ACHN (cell line): ENCODE measurements at places on chromosomes 4 and X.

GRCh38 chr4:38026158-38026740, 66.1 kb downstream of the PTTG2 start:
- DNase-seq = no peak

DNA sequence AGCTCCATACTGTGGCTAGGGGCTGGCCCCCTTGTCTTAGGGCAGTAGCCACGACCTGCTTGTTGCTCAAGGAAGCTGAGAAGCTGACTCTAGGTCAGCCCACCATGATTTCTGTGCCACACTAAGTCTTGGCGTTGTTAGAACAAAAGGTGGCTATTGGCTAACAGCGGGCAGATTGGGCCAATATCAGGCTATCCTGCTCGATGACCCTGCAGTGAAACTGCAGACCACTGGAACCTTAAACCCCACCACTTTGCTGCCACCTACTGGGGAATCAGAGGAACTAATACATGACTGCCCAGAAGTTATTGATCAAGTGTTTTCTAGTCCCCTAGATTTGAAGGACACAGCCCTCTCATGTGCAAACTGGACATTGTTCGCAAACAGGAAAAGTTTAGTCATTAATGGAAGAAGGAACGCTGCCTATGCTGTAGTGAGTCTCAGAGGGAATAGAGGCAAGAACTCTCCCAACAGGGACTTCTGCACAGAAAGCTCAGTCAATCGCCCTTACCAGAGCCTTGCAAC, 17.0 kb upstream of the PAPSS1 start:
- DNase-seq = peak; percentile 41

DNA sequence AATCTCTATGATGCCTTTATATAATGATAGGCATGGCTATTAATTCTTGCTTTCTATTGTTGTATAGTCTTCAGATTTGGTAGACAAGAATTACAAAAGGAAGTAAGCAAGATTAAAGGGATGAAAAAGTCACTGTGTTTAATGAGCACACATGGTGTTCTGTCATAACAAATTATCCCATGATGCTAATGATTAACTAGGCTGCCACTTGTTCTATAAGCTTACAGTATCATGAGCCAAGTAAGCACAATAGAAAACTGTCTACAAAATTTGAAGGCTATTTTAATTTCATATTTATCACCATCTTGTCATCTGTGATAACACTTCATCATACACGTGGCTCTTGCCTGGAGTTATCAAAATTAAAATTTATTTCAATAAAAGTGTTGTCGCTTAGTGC, 466.7 kb downstream of the GASK1B start:
- no peak for DNase-seq

DNA sequence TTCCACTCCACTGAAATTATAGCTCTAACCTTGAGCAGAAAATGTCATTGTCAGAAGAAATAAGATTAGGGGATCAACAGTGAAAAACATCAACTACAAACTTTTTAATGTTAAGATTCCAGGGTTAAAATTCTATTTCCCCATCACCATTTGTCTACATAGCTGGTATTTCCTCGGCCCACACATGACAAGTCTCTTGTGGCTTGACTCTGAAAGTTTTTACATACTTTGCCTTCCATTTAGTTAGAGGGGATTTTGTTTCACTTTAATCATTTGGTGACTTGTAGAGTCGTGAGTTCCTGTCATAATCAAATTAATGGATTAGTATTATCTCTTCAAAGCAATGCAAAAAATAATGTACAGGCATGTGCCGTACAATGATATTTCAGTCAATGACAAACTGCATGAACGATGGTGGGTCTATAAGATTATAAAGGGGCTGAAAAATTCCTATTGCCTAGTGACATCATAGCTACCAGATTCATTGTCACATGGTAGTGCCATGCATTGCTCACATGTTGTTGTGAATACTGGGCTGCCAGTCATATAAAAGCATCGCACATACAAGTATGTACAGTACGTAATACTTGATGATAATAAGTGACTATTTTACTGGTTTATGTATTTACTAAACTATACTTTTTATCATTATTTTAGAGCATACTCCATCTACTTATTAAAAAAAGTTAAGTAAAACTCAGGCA, 72.0 kb downstream of the ING2 start:
- DNase-seq = no peak

DNA sequence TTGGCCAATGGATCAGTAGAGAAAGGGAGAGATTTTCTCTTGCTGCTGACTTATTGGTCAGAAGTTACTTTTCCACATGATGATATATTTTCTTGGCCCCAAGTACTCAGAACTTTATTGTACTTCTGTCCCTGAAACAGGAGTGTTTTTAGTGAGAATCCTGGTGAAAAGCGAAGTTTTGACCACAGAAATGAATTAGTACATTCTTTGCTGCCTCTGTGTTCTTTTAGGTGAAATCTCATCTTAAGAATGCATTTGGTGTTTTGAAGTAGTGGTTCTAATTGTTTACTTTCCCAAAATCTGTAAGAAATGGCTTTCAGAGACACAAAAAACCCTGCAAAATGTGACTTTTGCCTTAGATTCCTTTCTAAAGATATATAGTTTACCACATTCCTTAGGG, 240.4 kb downstream of the FRMPD4 start:
- DNase-seq = no peak

- DNase-seq = no peak
These were observed 419.6 kb downstream of the BCOR start for GRCh38 chrX:39677978-39678791.

DNA sequence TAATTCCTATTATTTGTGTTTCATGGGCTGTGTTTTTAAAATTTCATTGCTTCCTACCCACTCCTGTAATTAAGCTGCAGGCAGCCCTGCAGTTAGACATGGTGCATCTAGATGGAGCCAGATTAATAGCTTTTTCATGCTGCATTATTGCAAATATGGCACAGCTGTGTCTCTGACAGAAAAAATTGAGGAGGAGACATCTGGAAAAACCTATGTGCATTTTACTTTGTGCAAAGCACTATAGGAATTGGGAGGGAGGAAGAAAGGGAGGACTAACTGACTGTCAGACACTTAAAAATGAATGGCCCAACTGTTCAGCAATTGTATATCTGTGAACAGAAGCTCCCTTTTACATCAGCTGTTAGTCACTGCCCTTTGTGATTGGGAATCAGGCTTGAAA, 8.1 kb upstream of the RPGR start:
- DNase-seq = no peak

- DNase-seq = no peak
These were observed 983.7 kb upstream of the PABPC4L start for GRCh38 chr4:135185256-135185655.

DNA sequence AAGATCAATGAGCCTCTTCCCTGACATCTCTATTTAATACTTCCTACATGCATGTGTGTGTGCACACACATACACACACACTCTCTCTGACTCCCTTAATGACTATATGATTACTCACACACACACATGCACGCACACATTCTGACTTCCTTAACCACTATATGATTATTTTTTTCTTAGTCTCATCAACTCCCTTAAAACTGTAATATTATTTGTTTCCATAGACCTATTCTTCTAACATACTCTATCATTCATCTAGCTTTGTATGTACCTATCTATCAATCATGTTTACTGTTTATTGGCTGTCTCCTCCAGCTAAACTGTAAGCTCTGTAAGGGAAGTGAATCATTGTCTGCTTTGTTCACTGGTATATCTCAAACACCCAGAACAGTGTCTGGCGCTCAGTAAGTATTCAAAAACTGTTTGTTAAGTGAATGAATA, 236.6 kb downstream of the RASL11B start:
- no peak for DNase-seq

GRCh38 chr4:120454788-120455187, 388.1 kb upstream of the MAD2L1 start:
- no peak for DNase-seq

DNA sequence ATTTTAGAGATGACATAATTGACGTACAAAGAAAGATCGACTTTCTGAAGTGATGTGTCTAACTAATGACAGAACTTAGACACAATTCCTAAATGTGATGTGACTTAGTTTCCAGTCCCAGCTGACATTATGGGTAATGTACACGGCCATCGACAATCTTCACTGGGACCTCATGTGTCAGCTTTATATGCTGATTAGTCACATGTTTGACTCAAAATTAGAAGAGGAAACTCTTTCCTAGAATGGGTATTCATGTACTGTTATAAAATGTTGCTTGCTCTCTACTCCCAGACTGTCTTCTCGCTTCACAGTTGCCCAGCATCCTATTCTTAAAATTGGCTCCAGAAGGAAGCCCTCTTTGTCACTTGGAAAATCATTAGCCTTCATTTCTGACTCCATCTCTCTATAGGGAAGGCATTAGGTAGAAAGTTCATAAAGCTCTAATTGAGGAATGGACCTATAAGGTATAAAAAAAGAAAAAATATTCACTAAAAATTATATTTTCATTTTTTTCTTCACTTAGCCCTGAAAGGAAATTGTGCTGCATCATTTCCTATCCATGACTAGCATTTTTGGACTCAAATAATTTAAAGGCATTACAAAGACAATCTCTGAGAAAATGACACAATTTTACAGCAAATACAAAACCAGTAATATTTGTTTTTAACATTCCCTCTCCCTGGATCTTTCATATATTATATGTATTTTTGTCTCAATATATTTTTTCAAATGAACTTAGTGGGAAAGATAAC, 554.6 kb downstream of the INPP4B start:
- no peak for DNase-seq

DNA sequence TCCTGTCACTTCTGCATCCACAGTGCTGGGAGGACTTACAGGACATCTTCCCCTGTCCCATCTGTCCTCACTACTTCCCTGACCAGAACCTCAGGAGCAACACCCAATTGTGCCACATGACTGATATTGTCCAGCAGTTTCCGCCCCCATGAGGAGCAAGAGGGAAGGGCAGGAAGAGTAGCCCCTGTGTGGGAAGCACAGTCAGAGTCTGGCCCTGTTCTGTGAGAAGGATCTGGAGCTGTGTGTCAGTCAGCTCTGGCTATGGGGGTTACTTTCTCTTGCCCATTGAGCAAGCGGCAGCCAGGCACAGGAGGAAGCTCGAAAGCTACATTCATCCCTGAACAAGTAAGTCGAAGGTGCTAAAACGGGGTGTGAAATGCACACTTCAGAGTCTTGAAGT, 14.8 kb upstream of the TRIM60 start:
- no peak for DNase-seq

DNA sequence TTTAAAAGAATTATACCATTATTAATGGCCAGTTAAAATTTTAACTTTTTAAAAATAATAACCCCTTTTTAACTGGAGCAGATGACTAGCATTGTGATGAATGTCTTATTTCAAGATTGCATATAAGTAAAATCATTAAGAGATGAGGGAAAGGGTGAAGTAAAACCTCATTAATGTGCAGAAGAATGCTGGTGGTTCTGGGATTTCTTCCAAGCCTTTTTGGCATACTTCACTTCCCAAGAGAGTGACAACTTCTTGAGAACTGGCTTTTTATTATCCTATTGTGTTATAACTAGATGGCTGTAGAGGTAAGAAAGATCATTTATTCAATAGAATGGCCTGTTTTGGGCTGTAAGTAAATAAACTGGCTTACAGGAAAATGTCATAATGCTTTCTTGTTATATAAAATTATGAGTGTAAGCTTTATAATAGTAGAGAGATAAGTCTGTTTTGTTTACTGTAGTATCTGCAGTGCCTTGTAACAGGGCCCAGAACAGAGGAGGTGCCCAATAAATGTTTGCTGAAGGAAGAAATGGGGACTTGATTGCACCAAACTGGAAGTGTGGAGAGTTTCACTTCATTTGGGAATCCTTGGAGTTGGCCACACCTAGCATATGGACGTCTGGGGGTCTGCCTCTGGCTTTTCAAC, 242.9 kb upstream of the PITX2 start:
- peak; percentile 13 for DNase-seq

DNA sequence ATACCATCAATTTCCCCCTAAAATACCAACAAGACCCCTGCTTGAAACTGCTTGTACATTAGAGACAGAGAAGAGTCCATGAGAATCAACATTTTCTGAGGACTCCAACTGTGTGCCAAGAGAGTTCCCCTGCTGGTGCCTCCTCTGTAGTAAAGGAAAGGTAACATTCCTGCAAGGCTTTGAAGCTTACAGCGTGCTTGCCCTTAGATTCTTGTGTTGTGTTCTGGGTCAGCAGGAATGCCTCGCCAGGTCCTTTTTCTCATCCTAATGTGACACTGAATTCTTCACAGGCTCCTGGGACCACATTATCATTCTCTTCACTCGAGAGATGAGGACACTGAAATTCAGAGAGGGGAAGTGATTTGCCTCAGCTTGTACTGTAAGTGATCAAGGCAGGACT, 9.7 kb upstream of the EOLA2 start:
- no peak for DNase-seq

GRCh38 chr4:76429636-76430035, 5.4 kb upstream of the SHROOM3 start:
- no peak for DNase-seq

DNA sequence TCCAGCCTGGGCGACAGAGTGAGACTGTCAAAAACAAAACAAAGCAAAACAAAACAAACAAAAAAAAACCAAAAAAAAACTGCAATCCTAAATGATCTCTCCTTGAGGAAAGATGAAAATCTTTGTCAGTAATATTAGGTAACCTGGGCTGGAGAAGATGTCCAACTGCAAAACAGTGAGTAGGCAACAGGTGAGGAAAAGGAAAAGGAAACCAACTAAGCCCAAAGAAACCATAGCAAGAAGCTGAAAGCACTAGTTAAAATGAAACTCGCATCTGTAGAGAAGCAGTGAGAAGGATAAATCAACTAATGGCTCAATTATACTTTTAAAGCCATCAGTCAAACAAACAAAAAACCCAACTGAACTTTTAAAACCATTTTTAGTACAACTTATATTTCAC, 54.2 kb downstream of the ENOX2 start:
- DNase-seq = no peak

DNA sequence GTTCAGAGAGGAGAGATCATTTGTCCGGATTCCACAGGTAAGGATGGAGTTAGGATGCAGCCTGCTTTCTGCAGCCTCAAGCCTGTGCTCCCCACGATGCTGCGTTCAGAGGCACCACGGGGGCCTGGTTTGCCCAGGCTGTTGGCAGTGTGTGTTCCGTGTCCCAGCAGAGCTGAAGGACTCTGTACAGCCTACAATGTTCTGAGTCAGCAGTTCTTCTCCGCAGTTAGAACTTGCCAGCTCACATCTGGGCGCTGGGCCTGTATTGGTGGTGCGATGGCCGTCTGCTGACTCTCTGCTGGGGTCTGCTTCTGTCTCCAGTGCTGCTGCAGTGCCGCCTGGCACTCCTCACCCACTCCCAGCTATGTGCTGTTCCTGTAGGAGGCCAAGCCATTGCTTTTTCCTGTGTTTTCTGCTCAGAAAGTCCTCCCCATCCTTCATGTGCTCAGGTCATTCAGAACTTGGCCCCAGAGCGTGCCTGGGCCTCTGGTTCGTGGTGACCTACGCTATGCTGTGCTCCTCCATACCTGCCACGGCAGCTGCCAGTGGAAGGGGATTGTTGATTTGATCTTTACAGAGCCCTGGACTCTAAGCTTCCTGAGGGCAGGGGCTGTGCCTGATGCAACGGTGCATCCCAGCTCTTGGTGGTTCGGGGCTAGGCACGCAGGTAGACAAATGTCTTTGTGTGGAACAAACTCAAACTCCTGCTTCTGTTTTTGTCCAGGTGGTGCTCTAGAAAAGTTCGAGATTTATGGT, 42.6 kb upstream of the TADA2B start:
- no peak for DNase-seq

GRCh38 chrX:25202827-25203226, 187.1 kb upstream of the ARX start:
- no peak for DNase-seq

- DNase-seq = peak; percentile 54
These were observed 23.2 kb downstream of the PRPS2 start for GRCh38 chrX:12814420-12814819.
